Fibroblast of pulmonary artery (primary cell): ENCODE measurements at places on chromosomes 2 and 18.

DNA sequence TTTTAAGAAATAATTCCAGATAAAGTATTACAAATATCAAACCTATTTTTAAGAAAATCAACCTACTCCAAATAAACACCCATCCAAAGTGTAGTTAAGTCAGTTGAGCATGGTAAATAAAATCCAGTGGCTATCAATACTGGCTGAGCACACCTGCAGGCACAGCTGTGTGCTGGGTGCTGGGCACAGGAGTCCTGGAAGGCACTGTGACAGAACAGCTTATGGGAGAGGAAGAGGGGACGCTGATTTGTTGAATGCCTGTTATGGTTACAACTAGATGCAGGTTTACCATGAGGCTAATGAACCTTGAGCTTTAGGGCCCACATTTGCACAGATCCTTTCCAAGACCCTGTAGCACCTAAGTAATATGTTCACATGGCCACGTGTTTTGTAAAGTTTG, 202.7 kb downstream of the MTX2 start:
- no peak for DNase-seq

- no peak for DNase-seq
Measured at GRCh38 chr2:95057535-95058370, 32.2 kb downstream of the MAL start.

DNA sequence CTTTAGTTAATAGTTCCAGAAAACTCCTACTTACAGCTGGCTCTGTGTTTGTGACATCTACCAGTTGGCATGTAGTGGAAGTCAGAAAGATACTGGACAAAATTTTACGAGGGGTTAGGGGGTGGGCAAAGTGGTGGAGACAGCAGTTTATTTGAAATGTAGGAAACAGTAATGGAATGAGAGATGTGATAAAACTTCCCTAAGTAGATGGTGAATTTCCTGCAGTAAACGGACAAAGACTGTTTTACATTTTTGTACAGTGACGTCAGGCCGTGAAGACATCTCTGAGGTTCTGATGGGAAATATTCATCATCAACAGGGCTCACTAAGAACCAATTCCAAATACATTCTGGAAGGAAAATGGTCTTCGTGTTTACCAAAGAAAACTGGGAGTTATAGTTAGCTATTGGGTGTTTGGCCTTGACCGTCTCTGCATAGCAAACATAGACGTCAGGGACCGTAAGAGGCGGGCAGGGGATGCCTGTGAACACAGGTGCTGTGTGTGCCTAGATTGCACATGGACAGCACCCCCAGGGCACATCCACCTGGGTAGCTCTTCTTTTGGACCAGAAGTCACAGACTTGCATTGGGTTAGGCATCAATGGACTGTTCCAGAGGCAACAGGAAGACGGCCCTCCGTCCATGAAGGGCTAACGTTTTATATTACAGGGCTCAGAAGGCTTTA, 131.5 kb downstream of the ZNF516 start:
- peak; percentile 67 for DNase-seq

DNA sequence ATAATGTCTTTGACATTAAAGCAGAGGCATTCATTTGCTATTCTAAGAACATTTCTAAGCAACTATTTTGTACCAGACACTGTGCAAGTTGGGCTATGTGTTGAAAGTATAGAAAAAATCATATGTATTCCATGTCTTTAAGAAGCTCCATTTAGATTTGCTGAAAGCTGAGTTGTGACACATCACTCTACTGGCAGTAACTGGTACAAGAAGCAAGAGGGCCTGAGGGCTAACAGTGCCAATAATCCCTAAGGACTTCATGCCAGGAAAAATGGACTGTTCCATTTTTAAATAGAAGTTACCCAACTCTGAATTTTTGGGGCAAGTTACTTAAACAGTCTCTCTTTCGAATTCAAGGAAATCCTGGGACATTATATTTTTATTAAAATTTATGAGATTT, 178.7 kb downstream of the SRBD1 start:
- DNase-seq, result peak; percentile 18

DNA sequence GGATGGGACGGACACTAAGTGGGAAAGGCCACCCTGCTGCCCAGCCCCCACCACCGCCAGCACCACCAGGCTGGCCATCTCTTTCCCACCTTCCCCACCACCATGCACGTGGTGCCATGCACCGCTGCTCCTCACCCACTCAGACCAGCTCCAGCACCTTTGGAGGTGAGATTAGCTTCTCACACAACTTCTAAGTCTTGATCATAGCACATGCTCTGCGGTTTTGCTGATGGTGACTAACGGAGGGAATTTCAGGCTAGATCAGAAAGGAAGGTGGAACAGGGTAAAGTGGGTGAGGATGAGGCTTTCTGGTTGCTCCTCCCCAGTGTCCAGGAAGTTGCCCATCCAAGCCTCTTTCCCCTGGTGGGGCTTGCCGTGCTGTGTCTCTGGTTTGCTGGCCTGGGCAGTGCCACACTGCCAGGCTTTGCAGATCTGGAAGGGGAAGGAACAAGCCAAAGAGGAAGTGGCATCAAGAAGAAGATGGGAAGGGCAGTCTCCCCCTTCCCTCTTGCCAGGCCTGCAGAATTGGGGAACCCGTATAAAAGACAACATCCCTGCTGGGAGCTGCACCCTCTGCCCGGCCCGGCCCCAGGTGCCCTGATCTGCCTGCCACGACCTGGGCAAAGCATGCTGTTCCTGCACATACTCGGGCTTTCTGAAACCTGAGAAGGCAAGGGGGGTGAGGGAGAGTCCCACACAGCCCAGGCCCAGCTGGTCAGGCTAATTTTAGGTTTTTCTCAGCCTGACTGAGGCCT, 44.3 kb upstream of the CAB39 start:
- no peak for DNase-seq

DNA sequence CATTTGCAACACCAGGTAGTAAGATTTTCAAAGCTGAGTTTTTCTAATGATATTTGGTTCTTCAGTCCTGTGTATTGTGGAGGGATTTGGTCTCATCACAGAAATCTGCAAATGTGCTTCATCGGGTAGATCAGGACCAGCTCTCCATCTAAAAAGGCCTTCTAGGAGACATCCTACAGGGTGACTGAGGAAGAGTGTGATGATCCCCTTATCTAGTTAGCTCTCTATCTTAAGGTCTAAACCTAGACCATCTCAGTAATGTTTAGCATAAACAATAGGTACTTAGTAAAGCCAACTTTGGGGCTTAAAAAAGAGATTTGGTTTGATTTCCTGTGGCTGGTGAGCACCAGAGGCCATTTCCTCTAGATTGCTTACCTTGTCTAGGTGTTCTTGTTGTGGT, 145.2 kb downstream of the PRPF40A start:
- no peak for DNase-seq

DNA sequence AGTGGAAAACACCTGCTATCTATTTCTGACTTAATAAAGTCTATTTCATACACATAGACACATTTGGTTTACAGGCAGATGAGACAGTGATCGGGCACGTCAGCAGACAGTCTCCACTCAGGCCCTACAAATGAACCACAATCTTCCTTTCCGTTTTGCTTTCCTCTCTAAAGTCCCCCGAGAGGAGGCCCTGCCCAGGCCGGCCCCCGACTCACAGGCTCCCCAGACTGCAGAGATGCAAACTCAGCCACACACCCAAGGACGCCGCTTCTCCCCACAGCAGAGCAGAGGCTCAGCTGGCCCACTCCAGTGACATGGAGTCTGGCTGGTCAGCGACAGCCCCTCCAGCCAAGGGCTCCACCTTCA, 9.3 kb upstream of the MTERF4 start:
- DNase-seq, result no peak

DNA sequence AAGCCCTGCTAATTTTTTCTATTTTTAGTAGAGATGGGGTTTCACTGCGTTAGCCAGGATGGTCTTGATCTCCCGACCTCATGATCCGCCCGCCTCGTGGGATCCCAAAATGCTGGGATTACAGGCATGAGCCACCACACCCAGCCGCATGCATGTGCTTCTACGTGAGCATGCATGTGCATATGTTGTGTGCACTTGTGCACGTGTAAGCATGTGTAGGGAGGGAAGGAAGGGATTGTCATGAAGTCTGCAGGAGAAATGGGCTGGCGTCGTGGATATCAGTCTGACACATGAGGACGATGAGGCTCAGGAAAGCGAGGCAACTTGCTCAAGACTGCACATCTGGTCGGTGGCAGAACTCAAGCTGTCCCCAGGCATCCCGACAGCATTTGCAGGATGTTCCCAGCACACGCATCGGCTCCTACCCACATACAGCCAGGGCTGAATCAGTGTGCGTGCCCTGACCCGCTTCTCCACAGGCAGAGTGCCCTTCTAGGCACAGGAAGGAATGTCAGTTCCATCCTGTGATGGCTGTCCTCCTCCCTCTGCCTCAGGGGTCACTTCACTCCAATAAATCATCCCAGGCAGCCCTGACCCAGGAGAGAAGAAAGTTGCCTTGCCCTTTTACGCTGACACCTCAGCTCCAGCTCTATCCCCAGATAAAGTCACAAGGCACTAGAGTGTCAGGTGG, 49.9 kb upstream of the SLC14A2 start:
- no peak for DNase-seq

- peak; percentile 11 for DNase-seq
Measured at GRCh38 chr2:19187323-19188020, 171.0 kb downstream of the OSR1 start.

GRCh38 chr2:119015845-119016244, 73.9 kb downstream of the MARCO start:
- no peak for DNase-seq

- DNase-seq, result no peak
Measured at GRCh38 chr2:98803405-98804264, 72.7 kb upstream of the MGAT4A start.

DNA sequence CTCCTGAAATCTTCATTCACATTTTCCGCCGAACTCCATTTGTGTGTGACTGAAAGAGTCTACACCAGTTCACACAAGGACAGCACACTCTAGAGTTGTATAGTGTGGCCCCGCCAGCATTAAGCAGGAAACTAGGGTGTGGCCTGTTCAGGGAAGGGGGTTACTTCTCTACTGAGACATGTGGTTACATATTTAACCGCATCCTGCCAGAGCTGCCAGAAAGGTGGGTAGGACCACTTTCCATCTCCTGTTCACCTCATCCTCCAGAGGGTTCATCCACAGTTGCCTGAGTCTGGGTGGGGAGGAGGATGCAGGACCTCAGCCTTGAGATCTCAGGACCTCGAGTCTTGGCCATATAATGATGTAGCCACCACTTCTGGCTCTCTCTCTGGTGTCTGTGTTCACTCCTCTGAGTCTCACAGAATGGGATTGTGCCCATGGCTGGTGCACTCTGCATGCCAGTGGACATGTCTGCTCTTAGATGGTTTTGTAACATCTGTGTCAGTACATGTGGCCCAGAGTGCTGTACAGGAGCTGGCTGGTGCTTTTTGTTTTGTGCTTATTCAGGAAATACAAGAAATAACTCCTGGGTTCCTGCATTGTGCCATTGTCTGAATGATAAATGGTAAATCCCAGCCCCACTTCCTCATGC, 7.7 kb upstream of the SP140L start:
- no peak for DNase-seq

GRCh38 chr2:105592288-105592687, 152.4 kb upstream of the NCK2 start:
- peak; percentile 28 for DNase-seq

DNA sequence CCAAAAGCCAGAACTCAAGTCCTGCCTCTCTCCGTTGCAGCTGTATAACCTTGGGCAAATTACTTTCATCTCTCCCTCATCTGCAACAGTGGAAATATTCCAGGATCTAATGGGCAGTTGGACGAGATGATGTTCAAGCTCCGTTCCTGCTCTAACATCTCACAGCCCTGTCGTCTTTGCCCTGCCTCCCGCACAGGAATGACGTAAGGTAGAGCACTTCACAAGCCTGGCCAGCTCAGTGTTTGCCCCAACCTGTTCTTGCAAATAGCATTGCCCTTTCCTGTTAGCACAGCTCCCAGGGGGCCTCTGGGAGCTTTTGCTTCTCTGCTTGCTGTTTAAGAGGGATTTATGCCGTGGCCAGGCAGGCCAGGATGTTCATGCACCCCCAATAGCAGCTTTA, 107.9 kb downstream of the KLHL29 start:
- no peak for DNase-seq

- peak; percentile 51 for DNase-seq
Measured at GRCh38 chr2:197198890-197199289, 111.7 kb downstream of the ANKRD44 start.

DNA sequence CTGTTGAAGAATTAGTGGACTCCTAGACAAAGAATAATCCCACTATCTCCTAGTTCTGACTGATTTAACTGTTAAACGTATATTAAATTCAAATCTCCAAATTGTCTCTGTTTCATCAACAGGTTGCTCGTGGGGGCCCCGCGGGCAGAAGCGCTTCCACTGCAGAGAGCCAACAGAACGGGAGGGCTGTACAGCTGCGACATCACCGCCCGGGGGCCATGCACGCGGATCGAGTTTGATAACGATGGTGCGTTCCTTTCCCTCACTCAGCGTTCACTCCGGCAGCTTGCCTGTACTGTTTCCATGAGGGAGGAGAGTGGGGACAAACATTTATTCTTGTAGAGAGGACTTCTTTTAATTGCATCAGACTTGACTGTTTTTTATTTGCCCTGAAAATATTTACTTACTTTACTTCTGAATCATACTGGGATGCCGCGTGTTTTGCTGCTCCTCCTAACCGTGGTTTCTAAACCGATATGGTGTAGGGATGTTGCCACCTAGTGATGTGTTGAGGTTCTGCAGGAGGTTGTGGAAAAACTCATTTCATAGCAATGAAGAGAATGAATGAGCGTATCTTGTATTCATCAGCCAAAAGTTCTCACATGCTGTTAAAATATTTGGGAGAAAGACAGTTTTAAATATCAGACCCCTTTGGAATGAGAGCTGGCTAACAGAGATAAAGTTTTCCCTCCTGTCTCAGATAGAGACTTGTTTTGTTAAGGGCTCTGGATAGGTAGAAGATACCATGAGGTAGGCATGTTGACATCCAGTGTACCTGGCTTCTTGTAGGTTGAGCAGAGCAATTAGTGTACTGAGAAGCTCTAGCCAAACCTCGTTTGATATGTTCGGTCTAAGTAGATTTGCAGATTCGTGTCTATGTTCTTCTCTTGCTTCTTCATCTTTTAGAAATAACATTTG, 38.3 kb downstream of the ITGA6 start:
- peak; percentile 88 for DNase-seq

DNA sequence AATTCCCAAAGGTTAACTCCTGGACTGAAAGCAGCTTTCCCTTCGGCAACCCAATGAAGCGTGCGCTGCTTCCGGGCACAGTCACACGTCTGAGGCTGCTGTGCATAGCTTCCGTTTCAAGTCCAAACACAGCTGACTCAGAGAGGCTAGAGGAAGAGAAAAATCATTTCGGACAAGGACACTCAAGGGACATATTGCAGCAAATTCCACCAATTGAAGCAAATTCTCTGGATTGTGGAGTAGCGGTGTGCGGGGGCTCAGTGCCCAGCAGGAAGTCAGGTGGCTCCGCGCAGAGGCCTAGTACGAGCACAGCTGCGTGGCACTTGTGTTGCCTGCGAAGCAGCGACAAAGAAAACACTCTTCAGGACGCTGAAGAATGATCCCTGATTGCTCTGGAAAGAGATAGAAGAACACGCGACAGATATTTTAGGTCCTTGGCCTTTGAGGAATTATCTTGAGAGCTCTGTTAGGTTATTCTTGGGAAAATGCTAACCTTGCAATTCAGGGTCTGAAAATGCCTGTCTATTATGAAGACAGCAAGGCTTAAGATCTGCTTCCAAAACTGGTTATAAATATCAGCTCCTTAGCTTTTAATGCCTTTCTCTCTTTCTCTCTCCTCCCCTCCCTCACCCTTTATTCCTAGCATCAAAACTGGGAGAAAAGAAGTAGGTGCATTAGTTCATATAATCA, 352.6 kb upstream of the DLGAP1 start:
- DNase-seq, result no peak

- no peak for DNase-seq
Measured at GRCh38 chr18:33074125-33074524, 301.3 kb upstream of the KLHL14 start.
